CD4-positive, alpha-beta memory T cell (primary cell): ENCODE measurements at places on chromosomes 6 and 20. TPM values are rescaled to one million over a fixed set of nuclear protein-coding genes. Genes with fewer than 3 reads are reported as not detected.

ROS1 gene
- not detected for polyA plus RNA-seq

GRIK2 gene
- polyA plus RNA-seq = not detected

LRRC73 gene
- polyA plus RNA-seq = not detected

PLG gene
- polyA plus RNA-seq = not detected

PTPRT gene
- polyA plus RNA-seq = not detected

HLA-DQB2 gene
- 2.9 TPM for polyA plus RNA-seq

DNA sequence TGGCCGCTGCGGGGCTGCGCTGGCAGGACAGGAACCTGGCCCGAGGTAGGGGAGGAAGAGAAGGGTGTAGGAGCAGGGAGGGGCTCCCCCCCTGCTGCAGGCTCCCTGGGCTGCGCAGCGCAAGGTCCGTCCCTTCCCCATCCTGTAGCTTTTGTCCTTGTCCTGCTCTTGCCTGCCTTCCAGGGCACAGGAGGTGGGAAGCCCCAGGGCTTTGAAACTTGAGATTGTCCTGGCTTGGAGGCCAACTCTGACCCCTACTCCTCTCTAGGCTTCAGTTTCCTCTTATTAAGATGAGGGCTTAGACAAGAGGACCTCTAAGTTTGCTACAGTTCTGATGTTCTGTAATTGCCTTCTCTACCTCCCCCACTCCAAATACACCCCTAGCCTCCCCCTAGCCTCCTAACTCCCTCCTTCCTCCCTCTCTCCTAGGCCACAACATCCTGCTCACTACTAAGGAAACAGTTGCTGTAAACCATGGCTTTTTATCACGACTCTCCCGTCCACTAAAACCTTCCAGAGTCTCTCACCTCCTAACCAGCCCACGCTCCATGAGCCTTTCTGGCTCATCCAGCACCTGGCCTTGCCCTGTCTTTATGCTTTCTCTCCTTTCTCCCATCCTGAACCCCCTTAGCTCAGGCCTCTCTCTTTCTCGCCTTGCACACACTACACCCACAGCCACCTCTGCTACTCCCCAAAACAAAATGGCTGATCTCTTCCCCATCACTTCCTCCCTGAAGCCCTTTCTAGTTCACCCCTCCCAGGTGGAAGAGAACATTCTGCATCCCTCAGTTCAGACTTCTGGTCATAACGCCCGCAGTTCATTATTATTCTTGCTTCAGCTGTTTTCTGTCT, 10.2 kb downstream of the UNC5CL start:
- no peak for DNase-seq

GRCh38 chr6:125009578-125009977, 47.3 kb downstream of the RNF217 start:
- DNase-seq = no peak

DNA sequence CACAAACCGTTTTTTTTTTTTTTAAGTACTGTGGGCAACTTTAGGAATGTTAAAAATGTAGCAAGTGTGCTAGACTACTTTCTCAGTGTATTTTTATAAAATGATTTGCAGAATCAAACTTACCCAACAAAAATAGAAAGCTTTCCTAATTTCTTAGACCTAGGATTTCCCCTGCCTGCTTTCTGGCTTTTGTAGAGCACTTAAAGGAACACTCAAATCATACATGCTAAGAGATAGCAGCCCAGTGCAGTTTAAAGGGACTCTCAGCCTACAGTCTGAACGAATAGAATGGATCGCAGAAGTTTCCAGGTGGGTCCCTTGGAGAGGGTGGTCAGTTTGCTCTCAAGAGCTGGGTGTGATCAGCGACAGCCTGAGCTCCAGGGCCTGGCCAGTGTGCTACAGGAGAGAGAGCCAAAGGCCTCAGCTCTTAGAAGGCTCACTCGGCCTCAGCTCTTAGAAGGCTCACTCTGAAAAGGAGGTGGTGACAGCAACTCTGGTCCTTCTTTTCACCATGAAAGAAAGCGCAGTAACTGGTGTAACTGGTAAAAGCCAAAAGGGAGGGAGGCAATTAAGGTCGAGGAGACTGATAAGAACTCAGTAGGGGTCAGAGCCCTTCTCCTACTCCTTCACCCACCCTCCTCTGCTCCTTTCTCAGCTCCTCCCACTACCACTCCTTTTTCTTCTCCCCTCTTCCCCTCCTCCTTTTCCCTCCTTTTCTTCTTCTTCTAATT, 142.4 kb downstream of the ZFP64 start:
- no peak for DNase-seq

GRCh38 chr6:6969761-6970223, 138.0 kb upstream of the RREB1 start:
- DNase-seq = no peak

- DNase-seq = no peak
Observed at GRCh38 chr20:1371830-1372539, 20.9 kb downstream of the FKBP1A start.

GRCh38 chr20:40786336-40786735, 97.3 kb upstream of the MAFB start:
- DNase-seq = no peak

GRCh38 chr20:13105864-13106457, 97.2 kb downstream of the SPTLC3 start:
- DNase-seq = no peak

- DNase-seq = no peak
Observed at GRCh38 chr6:21808551-21809242, 215.1 kb downstream of the SOX4 start.

DNA sequence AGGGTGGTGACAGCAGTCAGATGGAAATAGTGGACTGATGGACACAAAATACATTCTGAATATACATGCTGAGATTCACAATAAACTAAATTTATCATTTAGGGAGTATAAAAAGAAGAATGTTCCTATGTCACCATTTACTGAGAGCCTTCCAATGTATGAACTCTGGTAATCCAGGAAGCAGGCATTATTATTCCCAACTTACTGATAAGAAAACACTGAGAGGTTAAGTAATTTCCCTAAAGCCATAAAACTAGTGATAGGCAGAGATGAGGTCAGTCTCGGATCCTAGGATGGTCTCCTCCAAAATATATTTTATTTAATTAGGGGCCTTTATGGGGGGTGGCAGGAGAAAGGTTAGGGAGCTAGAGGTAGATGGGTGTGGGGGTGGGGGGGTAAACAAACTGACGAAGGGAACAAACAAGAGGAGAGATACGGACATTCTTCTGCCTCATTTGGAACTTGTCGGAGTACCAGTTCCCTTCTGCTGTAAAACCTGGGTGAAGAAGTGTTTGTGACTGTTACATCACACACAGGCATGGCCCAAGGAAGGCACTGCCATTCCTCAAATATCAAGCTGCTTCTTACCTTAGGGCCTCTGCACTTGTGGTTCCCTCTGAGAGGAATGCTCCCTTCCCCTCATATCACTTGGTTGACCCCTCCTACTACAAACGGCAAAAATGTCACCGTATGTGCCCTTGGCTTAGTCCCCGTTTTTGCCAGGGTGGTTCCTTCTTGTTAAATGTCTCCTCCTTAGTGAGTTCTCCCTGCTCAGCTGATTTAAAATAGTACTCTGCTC, 6.7 kb downstream of the SAYSD1 start:
- DNase-seq = no peak

- DNase-seq = no peak
Observed at GRCh38 chr6:84860920-84861319, 96.5 kb upstream of the TBX18 start.

- DNase-seq = peak; percentile 48
Observed at GRCh38 chr6:43171707-43172103, 636 bp downstream of the SRF start.

GRCh38 chr6:6844530-6844929, 256.0 kb downstream of the LY86 start:
- DNase-seq = no peak

DNA sequence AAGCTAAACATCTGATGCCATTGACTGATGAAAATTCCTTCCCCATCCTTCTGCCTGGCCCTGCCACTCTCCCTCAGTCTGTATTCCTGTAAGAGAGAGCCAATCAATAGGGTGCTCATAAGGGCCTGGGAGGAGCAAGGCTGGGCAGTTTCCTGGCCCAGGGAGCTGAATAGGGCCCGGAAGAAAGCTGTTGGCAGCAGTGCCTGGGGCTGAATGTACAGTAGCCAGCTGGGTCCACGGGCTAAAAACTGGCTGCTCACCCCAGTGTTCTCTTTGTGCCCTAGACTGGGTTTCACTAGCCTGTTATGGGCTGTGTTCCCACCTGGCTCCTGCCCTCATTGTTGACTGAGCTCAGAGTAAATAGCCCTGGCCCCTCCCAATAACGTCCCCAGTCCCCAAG, 1.7 kb upstream of the WFDC2 start:
- DNase-seq = no peak

DNA sequence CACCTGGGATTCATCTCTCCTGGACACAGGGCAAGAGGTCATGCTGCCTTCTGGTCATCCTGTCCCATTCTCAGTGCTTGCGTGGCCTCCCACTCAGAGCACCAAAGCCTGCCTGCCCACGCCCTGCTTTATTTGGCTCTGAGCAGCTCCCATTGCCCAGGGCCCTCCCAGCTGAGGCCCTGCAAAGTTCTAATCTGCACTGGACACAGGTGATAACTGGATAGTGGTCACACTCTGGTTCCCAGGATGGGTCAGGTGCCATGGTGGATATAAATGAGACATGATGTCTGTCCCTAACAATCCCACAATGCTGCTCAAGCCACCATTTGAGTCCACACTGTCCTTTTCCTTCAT, 39.5 kb downstream of the CPXM1 start:
- DNase-seq = no peak

DNA sequence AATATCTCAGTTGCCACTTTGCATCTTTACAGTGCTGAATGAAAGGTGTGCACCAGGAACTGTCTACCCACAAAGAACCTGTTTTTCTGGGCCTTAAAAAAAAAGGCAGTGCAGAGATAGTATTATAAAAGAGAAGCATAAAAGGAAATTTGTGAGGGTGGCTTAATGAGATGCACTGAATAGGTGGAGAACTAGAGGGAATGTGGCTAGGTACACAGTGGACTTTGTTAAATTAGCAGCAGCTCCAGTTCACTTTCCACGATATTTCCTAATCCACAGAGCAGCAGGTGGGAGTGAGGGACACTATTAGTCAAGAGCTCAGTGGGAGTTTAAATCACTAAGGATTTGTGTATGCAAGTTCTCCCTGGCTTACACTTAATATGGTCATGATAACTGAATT, 38.8 kb downstream of the MAP7 start:
- DNase-seq = no peak

GRCh38 chr6:133526436-133526835, 285.3 kb downstream of the EYA4 start:
- DNase-seq = no peak

DNA sequence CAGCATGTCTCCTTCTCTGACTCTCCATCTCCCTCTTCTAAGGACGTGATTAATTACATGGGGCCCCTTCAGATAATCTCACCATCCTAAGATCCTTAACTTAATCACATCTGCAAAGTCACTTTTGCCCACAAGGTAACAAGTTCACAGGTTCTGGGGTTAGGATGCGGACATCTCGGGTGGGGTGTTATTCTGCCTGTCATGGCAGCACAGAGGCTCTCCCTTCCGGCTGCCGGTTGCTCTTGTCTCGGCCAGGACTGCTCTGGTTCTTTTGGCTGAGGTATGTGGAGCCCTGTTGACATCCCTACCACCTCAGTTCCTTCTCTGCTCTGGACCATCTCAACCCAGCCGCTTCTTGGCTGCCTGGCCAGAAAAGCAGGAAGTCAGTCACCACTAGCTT, 4.2 kb upstream of the CST11 start:
- no peak for DNase-seq

DNA sequence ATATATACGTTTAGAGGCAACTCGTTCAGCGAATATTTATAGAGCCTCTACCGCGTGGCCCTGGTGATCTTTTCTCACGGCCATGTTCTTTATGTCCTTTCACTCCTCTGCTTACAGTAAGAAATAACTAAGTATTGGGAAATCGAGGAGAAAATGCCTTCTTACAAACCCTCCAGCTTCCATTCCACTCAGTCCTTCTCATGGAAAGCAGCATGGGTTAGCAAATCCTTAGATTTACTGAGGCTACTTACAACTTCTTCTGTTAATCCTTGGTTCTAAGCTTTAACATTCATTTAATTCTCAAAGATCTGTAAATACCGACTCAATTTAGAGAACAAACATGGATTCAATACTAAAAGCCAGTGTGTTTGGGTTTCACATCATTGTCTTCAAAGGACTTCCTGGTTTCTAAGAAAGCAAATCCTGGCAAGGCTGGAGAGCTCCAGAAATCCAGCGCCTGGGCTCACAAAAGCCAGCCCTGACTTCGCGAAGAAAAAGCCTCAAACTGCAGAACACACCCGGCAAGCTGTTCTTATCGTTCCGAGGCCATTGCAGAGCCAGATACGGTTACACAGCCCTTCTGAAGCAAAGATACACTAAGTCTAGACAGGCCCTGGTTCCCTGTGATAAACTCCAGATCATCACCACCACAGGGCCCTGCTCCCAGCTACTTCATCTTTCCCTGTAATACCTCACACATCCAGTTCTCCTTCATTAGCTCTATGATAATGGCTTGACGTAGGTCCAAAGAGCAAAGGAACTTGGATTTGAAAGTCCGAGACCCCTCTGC, 19.2 kb downstream of the AGPAT4 start:
- no peak for DNase-seq

DNA sequence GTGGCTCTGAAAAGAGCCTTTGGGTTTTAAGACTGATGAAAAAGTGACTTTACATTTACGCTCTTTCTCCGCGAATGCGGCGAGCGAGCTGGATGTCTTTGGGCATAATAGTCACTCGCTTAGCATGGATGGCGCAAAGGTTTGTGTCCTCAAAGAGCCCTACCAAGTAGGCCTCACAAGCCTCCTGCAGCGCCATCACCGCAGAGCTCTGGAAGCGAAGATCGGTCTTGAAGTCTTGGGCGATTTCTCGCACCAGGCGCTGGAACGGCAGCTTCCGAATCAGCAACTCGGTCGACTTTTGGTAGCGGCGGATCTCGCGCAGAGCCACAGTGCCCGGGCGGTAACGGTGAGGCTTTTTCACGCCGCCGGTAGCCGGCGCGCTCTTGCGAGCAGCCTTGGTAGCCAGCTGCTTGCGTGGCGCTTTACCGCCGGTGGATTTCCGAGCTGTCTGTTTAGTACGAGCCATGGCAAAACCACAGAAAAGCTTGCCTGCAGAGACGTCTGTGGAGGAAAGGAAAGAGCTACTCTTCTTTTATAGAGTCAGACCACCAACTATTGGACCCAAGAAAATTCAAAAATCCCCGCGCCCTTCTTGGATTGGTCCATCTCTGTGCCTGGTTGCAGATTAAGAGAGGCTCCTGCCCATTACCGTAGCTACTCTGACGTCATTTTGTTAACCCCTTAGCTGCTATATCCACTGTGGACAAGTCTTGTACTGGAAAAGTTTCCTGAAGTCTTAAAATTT, 55.5 kb upstream of the HFE start:
- peak; percentile 89 for DNase-seq

- DNase-seq = no peak
Observed at GRCh38 chr6:41427642-41428335, 92.4 kb downstream of the NCR2 start.

DNA sequence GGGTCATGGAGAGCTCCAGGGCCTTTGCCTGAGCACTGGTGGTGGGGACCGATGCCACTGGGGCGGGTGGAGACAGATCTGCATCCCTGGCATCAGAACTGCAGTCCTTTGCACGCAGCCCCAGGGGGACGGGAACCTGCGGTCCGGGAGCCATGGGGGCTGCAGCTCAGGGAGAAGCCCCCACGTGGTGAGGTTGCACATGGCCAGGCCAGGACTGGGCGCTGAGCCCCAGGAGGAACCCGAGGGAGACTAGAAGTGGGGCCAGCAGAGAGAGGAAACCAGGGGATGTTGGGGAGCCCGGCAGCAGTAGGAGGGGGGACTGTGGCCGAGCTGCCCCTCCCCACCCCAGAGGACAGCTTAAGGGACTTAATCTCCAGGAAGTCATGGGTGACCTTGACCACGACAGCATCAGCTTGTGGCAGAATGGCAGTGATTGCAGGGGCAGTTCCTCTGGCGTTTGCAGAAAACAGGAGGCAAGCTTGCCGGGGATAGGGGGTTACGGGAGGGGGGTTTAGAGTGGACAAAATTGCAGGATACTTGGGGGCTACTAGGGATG, 18.0 kb upstream of the LSM14B start:
- DNase-seq = no peak
